ENCODE measurements at places on chromosomes 13 and 19.

- no peaks in the 10 kb centered on the region for H3K4me1 ChIP-seq
- no peak overlapping the region for H3K4me3 ChIP-seq
- H3K27me3 ChIP-seq, result no peaks in the 10 kb centered on the region
- DNase-seq, result peak; percentile 52
- no peaks in the 10 kb centered on the region for H3K36me3 ChIP-seq
These were observed 45.3 kb downstream of the RGCC start for GRCh38 chr13:41502673-41503072.

DNA sequence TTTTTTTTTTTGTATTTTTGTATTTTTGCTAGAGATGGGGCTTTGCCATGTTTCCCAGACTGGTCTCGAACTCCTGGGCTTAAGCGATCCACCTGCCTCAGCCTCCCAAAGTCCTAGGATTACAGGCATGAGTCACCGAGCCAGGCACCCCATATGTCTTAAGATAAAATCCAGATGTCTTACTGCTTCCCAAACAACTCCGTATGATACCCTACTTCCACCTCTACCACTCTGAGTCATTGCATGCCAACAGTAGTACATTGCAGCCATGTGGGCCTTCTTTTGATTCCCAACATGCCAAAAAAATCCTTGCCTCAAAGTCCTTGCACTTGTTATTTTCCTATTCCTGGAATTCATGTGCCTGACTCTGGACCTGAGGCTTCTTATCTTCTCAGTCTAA, 799.2 kb downstream of the GPC5 start:
- no peak overlapping the region for H3K27ac ChIP-seq
- DNase-seq, result no peak
- H3K4me3 ChIP-seq, result no peak overlapping the region
- no peaks in the 10 kb centered on the region for H3K27me3 ChIP-seq
- no peaks in the 10 kb centered on the region for H3K36me3 ChIP-seq

- H3K4me1 ChIP-seq, result no peaks in the 10 kb centered on the region
- H3K4me3 ChIP-seq, result peak overlapping the region; percentile 18
- no peak overlapping the region for H3K27ac ChIP-seq
- H3K27me3 ChIP-seq, result peaks cover 4% of the 10 kb centered on the region
These were observed 24.3 kb downstream of the NFILZ start for GRCh38 chr19:8654591-8655339.

GRCh38 chr13:48502601-48503319, 30.1 kb downstream of the RCBTB2 start:
- no peaks in the 10 kb centered on the region for H3K4me1 ChIP-seq
- no peak overlapping the region for H3K4me3 ChIP-seq
- H3K36me3 ChIP-seq, result no peaks in the 10 kb centered on the region
- H3K27ac ChIP-seq, result no peak overlapping the region
- no peak for DNase-seq
- H3K27me3 ChIP-seq, result no peaks in the 10 kb centered on the region

DNA sequence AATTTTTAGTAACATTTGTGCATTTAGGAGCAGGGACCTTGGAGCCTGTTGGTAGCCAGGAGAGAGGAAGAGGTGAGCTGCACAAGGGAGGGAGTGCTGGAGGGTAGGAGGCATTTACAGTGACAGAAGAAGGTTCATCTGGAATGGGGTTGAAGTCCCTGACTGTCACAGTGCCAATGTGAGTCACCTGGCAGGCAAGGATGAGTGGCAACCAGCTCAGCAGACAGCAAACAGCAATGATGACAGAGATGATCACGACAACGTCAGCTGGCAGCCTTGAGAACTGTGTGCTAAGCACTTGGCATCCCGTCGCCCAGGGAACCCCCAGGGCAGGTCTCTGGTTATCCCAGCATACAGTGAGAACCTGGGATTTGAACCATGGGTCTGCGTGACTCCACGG, 2.6 kb downstream of the OR10H5 start:
- H3K27ac ChIP-seq, result no peak overlapping the region
- H3K27me3 ChIP-seq, result no peaks in the 10 kb centered on the region
- H3K4me3 ChIP-seq, result no peak overlapping the region
- no peaks in the 10 kb centered on the region for H3K36me3 ChIP-seq
